ENCODE measurements at places on chromosomes 11 and 22.

- DNase-seq = no peak
These were observed 13.0 kb upstream of the TP53AIP1 start for GRCh38 chr11:128955636-128956035.

GRCh38 chr11:10567446-10567845, 1.0 kb downstream of the LYVE1 start:
- no peak for DNase-seq

- DNase-seq = no peak
These were observed 20.0 kb upstream of the COMT start for GRCh38 chr22:19921544-19922081.

DNA sequence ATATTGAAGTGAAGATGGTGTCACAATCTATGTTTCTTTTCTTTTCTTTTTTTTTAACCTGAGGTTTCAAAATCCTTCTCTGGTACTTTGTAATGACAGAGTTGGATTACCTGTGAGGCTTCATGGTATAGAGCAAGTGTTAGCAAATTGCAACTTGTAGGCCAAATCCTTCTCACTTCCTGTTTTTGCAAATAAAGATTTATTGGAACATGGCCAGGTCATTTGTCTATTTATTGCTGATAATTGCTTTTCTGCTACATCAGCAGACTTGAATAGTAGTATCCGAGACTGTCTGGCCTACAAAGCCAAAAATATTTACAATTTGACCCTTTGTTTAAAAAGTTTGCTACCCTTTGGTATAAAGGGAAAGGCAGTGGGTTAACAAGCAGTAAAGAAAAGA, 1059.4 kb upstream of the CCDC90B start:
- DNase-seq = no peak

DNA sequence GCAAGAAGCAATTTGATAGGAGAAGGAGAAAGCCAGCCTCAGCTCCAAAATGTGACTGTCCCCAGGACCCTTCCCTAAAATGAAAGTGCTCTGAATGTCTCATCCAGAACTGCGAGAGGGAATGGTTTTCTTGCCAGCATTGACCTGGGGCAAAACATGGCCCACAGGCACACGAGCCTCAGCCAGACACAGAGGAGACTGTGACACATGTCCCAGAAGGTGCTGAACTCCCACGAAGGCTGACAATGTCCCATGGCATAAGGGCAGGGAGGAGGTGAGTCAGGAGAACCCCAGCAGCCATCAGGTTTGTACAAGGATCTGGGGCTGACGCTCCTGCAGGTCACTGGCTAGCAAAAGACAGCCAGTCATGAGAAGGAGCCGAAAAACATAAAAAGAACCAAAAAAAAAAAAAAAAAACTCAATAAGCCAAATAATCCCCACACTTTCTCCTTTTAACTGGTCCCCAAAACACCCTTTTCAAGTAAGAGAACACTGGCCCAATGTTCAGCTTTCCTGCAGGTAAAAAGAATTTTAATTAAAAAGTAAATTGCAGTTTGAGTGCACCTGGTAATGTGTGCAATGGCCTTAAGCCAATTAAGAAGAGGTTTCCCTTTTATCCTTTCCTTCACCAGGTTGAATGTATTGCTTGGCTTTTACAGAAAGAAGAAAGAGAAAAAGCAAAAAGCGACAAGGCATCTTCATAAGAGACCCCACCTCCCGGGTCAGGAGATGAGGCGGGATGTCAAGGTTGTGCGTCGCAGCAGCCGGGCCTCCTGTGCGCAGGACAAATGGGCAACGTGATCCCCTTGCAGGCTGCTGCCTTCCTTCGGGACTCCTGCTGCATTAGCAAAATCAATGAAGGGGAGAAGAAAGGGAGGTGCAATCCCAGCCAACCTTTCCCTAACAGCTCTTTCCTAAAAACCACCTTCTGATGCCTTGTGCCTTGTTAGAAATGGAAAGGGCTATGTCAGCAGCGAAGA, 43.6 kb downstream of the GALNT18 start:
- DNase-seq = no peak

DNA sequence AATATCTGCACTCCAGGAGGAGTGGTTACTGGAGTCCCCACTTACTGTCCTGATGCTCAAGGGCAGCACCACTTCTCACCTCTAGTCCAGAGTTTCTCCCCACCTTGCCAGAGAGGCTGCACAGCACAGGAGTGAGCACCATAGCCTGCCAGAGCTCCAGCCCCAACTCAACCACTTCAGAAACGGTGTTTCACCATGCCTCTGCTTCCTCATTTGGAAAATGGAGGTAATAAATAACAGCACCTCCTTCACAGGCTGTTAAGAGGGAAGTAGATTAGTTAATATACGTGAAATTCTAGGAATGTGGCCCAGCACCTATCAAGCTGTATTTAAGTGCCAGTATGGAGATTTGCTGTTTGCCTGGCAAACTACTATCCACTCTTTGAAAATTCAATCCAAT, 63.0 kb downstream of the GALNT18 start:
- DNase-seq = no peak

DNA sequence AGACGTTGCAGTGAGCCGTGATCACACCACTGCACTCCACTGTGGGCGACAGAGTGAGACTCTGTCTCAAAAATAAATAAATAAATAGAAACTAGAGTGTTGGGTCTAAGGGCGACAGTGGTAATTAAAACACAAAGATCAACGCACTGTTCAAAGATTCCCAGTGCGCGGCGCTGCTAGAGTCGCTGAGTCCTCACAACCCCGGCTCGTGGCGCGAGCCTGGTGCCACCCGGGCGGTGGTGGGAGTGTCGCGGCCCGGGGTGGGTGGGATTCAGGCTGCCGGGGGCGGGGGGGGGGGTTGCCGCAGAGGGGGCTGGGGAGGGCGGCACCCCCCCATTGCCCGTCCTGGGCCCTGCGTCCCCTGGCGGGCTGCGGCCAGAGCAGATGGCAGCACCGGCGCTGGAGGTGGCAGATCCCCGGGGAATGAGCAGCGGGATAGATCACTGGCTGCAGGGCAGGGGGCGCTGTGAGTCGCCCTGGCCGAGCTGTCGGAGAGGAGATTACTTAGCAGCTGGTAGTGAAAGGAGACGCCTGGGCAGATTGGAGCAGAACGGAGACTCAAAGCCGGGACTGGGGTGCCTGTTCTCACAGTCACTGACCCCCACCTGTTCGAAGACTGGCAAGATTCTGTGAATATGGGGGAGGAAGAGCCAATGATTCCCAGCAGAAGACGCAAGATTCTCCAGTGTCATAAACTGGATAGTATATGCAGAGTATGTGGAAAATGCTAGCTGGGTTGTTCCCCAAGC, 30.2 kb upstream of the APOBEC3A start:
- peak; percentile 24 for DNase-seq

GRCh38 chr11:119721129-119722120, 7.6 kb downstream of the NECTIN1 start:
- no peak for DNase-seq

- DNase-seq = no peak
These were observed 9.7 kb upstream of the FGF3 start for GRCh38 chr11:69828971-69829344.

- no peak for DNase-seq
These were observed 26.8 kb downstream of the CADM1 start for GRCh38 chr11:115477410-115477809.

DNA sequence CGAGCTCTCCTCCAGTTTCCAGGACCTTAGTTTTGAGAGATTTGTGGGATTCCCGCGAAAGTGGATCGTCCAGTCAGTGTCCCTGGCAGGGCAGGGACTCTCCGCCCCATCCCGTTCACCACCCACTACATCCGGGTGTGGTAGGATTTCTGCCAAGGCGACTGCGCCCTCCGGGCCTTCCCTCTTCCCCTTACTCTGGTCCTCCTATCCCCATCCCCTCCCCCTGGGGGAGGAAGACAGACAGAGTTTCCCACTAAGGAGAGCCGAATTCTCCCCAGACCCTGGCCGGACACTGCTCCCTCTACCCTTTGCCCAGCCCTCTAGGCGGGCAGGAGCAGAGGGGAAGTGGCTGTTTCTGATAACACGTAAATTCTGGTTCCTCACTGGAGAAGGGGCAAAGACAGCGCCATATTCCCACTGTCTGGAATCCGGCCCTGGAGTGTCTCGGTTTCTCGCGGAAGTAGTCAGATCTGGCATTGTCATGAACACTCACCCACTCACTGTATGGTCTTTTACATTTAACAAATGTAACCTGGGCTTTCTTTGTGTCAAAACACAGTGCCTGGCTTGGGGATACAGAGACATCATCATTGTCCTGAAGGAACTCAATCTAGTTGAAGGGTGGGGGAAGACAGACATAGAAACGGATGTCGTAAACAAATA, 1.1 kb upstream of the NECTIN1 start:
- DNase-seq = no peak
